DMS 273 treated with DMSO at 0.1 percent for 48 hours (cell line): ENCODE measurements at places on chromosomes 1 and 21.

DNA sequence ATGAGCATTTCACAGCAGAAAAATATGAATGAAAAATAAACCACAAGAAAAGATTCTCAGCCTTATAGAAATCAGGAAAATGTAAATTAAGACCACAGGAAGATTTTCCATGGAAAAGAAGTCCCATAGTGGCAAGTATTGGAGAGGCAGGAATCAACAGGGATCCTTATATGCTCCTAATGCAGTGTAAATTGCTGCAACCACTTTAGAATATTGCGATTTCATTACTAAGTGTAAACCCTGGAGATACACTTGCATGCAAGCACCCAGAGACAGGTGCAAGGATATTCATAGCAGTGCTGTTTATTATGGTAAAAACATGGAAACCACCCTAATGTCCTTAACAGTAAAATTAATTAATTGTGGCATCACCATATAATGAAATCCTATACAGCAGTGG lies 10.6 kb upstream of the LRP8 start:
- DNase-seq = no peak

- DNase-seq = no peak
Measured at GRCh38 chr1:12604986-12605385, 13.0 kb downstream of the DHRS3 start.

DNA sequence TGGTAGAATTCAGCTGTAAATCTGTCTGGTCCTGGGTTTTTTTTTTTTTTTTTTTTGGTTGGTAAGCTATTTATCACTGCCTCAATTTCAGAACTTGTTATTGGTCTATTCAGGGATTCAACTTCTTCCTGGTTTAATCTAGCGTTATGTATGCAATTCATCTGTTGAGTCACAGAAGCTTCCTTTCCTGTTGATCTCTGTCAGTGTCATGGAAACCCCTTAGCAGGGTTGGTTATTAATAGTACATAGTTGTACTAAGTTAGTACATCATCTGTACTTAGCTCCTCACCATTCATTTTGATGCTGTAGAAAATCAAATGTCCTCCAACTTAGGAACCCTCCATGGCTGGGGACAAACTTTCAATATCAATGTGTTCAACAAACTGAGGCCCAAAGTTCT lies 51.0 kb upstream of the BARHL2 start:
- DNase-seq = no peak

DNA sequence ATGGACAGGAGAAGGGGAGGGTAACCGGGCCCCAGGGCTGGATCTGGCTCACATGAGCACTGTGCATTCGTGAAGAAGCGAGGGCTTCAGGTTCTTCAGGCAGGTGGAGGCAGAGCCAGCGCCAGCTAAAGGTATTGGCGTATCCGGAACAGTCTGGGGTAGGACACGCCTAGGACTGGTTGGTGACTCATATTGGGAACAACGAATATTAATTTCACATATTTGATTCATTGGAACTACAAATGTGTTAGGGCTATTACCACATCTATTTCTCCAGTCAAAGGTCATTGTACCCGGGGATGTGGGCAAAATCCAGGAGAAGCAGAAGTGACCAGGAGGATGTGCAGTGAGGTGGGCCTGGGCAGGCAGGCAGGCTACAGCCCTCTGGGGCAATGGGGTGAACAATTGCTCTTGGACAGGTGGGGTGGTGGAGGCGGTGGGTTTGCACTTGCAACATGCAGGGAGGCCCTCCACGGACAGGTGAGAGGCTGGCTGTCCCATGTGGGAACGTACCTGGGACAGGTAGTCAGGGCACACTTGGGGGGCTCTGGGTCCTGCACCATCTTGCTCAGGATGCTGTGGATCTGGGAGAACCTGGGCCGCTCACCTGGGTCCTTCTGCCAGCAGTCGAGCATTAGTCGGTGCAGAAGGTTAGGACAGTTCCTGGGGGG lies 26.7 kb downstream of the CDCA8 start:
- no peak for DNase-seq

DNA sequence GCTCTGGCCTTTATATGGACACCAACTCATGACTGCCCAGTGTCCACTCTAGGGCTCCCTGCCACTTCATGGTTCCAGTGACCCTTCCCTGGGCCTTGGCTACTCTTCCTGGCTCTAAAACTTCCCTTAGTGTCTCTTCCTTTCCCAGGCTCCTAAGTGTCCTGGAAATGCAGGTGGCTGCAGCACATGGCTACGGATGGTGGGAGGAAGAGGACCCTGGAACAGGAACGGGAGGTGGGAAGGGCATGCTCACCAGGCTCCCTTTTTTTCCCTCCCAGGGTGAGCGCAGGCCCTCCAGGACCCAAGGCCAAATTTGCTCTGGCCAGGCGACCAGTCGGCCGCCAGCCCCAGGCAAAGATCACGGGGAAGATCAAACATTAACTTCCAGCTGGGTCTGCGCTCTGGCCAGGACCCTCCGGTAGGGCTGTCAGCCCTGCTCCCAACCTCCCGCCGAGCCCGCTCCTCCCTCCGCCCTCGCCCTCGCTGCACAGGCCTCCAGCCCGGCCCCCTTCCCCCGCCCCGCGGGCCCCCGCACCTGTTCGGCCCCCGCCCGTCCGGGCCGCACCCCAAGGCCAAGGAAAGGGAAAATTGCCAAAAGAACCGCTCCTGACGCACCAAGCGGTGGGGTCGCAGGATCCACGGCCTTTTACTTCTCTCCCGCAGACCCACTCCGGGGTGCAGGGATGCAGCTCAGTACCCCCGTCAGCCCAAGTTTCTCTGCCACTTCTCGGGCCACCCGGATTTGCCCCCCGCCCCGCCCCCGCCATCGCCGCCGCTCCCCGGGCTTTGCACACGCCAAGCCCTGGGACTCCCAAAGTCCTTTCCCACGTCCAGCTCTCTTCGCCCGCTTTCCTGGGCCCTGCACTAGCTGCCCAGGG lies 894 bp downstream of the TCEA3 start:
- no peak for DNase-seq

- DNase-seq = no peak
Measured at GRCh38 chr1:7375329-7375728, 395.8 kb upstream of the VAMP3 start.

DNA sequence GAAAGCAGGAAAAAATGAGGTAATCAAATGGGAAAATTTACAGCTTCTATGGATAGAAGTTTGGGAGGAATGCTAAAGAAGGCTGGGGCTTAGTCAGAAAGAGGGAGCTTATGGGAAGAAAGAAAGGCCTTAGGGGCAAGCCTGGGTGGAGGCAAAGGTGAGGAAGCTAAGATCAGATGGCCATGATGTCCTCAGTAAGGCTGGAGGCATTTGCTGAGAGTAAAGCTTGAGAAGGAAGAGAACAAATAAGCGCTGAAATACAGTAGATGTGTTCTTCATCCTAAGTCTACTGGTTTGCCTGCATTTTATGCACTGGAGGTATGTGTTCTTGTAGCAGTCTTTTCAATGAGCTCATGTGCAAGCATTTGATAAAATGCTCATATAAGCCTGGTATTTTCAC lies 355.4 kb downstream of the BRINP2 start:
- no peak for DNase-seq

DNA sequence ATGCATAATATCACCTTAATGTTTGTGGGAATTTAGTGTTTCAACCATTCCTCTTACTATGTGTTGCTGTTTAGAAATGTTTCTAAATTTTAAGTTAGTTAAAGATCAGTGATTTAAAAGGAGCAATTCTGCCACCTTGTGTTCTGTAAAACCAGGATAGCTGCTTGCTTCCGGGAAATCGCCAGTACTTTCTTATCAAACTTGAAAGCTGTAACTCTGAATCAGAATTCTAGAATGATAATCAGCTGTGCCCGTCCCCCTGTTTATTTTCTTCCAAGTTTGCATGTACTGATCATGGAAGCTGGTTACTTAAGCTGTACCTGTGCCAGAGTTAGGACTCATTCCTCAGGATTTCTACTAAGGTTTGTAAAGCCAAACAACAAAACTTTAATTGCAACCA lies 656.4 kb downstream of the LTN1 start:
- DNase-seq = peak; percentile 8

GRCh38 chr1:35454176-35454575 lies 103.0 kb downstream of the KIAA0319L start:
- DNase-seq = no peak

DNA sequence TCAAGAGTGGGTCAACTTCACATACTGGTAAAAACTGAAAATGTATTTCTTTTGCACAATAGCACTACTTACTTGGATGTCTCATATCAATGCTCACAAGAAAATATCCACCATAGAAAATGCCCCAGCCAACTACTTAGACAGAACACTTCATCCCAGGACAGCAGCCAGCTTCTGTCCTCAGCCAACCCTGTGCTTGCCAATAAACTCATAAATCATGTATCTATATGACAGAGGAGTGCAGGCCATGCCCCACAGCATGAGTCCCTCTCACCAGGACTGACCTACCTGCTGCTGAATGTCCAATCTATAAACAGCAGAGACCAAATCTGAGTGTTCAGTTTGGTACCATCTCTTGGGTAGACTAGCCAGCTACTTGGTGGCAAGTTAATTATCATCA lies 179.3 kb downstream of the OMA1 start:
- no peak for DNase-seq

DNA sequence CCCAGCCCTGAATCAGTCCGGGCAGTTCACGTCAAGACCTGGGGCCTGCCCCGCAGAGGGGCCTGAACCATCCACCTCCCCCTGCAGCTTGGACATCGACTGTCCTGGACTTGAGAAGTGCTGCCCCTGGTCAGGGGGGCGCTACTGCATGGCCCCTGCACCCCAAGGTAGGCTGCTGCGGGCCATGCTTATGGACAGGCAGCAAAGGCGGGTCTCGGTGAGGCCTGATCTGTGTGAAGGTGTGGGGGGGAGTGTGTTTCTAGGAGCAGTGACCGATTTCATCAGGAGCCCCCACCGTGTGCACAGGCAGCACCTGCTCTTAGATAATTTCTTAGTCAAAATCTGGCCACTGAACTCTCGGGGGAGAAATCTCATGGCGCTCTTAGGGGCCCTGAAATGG lies 13.0 kb downstream of the UMODL1 start:
- DNase-seq = no peak

DNA sequence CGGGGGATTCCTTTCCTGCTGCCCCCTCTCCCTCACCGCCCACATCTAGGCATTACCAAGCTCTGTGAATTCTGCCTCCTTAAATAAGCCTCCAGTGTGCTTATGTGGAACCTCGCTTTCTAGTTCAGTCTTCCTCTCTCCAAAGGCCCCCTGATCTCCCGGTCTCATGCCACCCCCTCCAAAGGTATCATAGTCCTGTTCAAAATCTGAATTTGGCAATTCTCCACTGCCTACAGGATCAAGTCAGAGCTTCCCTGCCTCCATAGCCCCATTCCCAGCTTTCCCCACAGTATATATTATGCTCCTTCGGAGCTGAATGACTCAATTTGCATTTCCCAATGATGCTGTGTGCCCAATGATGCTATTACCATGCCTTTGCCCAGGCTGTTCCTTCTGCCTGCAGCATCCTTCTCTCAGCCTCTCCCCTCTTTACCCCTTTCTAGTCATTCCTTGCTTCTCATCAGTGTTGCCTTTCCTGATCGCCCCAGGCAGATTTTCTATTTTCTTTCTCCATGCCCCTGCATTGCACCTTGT lies 1.7 kb downstream of the AZIN2 start:
- DNase-seq = no peak

DNA sequence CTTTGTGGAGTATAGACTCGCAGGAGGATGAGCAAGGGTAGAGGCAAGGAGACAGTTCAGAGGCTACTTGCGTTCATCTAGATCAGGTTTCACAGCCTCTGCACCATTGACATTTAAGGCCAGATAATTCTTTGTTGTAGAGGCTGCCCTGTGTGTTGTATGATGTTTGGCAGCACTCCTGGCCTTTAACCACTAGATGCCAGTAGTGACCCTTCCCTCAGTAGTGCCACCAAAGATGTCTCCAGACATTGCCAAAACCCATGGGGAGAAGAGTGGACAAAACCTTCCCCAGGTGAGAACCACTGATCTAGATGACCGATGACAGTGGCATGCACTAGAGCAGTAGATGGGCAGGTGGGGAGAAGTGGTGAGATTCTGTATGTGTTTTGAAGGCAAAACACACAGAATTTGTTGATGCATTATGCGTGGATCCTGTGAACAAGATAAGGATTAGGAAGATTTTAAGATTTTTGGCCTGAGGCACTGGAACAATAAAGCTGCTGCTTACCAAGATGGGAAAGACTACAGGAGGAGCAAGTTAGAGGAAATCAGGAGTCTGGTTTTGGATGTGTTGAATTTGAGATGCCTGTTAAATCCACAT lies 9.9 kb upstream of the COG2 start:
- DNase-seq = peak; percentile 34

DNA sequence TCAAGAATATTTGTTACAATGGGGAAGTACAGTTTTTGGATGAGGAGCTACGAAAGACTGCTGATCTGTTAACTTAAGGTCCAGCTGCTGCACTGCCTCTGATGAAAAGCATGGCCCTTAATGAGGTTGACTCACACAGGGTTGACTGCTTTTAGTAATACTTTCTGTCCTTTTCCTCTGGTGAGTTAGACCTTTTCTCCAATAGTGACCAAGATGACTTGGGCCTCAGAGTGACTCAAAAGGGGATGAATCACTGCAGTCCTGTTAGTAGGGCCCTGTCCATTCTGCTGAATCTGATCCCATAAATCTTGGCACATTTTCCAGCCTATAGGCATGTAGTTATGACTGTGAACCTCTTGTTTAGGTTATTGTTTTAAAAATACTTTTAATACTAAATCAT lies 2.7 kb downstream of the DISP1 start:
- DNase-seq = no peak

DNA sequence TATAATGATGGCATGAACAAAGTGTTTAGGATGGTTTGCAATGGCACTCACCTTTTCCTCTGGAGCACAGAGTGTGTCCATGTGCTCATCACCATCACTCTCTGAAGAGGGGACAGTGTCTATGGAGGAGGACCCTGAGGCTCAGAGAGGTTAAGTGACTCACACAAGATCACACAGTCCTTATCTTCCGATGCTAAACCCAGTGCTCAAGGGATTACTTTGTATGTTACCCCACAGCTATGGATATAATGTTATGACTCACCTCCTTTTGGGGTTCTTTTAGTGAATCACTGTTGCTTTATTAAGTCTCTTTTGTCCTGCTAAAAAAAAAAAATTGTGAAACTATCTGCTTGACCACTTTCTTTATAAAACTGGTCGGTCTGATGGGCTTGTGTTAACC lies 67.6 kb downstream of the TENT5C start:
- no peak for DNase-seq

DNA sequence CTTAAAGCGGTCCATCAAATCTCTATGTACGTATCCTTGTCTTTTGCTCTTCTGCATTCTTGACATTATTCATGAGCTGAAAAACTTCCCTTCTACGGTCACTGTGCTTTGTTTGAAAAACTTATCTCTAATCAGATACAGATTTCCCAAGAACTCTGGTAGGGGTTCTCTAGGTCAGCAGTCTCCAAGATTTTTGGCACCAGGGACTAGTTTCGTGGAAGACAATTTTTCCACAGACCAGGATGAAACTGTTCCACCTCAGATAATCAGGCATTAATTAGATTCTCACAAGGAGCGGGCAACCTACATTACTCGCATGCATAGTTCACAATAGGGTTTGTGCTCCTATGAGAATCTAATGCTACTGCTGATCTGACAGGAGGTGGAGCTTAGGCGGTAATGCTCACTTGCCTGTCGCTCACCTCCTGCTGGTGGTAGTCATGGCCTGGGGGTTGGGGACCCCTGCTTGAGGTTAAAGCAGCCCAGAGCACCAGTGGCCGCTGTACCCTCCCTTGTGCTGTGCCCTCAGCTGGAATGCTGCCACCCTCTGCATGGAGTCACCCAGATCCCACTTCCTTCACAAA lies 30.8 kb downstream of the AK2 start:
- DNase-seq = no peak
